Activated naive CD4-positive, alpha-beta T cell treated with anti-CD3 and anti-CD28 coated beads, Interleukin-2, amount 50 U/mL, for 72 hours (primary cell): ENCODE measurements at places on chromosomes 2 and 18. TPM values are rescaled to one million over a fixed set of nuclear protein-coding genes. Genes with fewer than 3 reads are reported as not detected.

HTR2B gene
- total RNA-seq = not detected

DNA sequence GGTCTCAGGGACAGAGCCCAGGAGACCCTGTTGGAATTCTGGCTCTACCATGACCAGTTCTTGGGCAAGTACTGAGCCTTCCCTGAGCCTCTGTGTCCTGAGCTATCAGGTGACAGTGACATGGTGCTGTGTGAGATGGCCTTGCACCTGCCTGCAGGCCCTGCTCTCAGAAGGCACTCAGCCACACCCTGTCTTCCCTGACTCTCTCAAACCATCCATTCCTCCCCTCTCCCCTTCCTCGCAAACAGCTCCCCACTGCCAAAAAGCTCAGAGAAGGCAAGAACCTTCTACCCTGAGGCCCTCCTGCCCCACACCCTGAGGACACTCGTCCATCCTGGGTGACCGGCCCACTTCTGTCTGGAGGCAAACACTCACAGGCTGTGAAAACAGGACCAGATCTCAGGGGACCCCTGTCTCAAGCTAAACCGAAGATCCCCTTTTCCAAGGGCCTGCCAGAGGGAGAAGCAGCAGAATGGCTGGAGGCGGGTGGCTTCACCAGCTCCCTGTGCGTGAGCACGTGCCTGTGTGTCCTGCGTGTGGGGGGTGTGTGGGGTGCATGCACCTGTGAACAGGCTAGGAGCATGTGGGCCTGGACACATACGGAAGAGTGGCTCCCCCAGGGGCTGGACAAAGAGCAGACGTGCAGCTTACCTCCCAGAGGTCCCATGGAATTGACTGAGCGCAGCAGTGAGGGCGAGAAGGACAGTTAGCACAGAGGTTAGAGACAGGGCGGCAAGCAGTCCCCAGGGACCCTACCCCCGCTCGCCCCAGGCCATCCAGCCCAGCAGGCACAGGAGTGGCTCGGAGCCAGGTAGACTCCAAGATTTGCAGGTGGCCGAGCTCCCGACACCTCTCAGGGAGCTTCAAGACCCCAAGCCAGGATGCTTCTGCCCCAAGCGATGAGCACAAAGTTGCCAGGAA, 53.9 kb downstream of the BIN1 start:
- no peak for DNase-seq

DNA sequence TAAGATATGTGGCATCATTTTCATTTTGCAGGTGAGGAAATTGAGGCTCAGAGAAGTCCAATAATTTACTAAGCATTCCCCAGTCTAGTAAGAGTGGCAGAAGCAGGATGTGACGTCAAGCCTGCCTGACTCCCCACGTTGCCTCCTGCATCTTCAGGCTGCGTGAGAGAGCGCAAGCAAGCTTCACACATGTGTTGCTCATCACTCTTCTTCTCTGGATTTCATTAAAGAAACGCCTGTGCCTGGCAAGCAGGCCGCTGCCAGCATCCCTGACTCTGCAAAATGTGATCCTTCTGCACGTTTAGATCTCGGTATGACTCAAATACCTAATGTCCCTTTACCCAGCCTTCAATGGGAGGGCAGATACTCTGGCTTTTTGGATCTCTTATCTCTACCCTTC, 96.8 kb downstream of the PRKCE start:
- no peak for DNase-seq

DNA sequence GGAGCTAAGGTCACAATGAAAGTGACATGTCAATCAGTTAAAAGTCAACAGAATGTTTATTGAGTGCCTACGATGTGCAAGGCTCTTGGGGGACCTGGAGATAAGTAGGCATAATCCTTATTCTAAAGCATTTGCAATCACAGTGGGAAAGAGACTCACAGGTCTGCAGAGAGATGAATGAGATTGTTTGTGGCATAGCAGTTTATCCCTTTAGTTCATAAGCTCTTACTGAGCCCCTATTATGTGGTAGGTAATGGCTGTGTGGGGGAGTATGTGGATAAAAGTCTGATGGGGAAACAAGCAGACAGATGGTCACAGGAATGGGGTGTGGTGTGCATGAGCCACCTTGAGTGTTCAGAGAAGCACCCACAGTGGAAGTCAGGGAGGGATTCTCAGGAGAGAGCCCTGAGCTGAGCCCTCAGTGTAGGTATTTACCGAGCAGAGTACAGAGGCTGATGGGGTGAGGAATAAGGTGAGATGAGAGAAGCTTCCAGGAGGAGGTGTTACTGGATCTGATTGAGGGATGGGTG, 48.1 kb downstream of the EMILIN2 start:
- DNase-seq = no peak

SCN3A gene
- total RNA-seq = 0.43 TPM
